ENCODE measurements at places on chromosomes 5 and 9.

- DNase-seq, result no peak
Observed at GRCh38 chr5:115751176-115751575, 65.3 kb downstream of the CDO1 start.

- DNase-seq, result no peak
Observed at GRCh38 chr9:135752281-135753204, 50.6 kb downstream of the KCNT1 start.

DNA sequence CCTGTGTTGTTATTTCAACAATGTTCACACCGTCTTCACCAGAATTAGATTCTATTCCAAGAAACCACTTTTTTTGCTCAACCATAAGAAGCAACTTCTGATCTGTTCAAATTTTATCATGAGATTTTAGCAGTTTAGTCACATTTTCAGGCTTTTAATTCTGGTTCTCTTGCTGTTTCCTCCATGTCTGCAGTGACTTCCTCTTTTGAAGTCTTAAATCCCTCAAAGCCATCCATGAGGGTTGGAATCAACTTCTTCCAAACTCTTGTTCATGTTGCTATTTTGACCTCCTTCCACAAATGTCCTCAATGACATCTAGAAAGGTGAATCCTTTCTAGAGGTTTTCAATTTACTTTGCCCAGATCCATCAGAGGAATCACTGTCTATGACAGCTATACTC, 25.7 kb upstream of the ENTREP1 start:
- no peak for DNase-seq

DNA sequence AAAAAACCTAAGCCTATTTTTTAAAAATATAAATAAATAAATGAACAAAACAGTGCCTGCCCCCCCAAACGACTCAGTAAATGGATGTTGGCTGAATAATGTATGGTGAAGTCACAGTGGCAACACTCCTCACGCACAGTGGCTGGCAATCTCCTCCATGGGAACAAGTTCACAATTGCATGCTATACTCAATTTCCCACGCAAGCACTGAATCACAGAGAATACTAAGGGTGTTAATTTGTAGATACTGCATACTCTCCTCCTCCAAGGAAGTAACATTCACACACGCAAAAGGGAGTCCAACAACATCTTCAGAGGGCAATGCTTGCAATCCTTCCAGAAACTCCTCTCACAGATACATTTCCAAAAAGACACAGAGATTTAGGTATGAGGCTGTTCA, 47.5 kb downstream of the SERINC5 start:
- no peak for DNase-seq

DNA sequence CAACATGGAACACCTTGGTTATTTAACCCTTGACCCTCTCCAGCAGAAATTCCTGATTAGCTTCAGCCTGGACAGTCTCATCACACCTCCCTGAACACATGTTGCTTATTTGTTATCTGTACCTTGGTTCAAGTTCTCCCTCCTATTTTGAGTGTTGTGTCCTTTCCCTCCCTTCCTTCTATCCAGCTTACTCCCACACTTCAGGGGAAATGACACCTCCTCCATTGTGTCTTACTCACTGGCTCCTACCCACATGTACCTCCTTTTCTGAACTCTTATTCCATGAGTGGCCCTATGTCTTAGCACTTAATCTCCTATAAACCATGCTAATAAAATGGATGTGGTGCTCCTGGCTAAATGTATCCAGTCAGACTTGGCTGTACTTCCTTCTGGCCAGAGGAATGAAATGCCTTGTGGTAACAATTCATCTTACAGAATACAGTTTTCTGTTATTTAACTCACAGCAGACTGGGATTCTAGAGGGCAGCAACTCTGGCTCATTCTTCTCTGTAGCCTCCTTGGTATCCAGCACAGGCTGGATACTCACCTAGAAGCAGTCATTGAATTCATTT, 11.2 kb downstream of the LIX1 start:
- no peak for DNase-seq

DNA sequence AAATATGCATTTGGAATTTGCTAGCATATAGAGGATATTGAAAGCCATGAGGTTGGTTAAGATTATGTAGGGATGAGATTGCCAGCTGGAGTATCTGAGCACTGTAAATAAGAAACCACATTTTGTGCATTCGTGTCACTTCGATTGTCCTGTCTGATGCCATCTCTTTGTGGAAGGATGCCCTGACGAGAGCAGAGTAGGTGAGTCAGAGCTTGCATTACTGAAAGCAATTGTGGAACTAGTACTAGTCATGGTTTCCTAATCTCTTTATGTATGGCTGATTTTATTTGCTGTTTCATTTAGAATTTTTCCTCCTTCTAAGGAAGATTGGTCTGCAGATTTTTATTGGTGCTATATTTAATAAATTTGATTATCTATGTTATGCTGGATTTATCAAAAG, 14.5 kb upstream of the TAS2R1 start:
- no peak for DNase-seq
